ENCODE measurements at places on chromosomes 2 and 18.

GRCh38 chr2:20931346-20931745 lies 108.4 kb upstream of the LDAH start:
- no peaks in the 10 kb centered on the region for H3K27me3 ChIP-seq
- H3K4me3 ChIP-seq, result no peak overlapping the region
- no peak overlapping the region for H3K27ac ChIP-seq
- no peaks in the 10 kb centered on the region for H3K36me3 ChIP-seq
- no peak for DNase-seq

DNA sequence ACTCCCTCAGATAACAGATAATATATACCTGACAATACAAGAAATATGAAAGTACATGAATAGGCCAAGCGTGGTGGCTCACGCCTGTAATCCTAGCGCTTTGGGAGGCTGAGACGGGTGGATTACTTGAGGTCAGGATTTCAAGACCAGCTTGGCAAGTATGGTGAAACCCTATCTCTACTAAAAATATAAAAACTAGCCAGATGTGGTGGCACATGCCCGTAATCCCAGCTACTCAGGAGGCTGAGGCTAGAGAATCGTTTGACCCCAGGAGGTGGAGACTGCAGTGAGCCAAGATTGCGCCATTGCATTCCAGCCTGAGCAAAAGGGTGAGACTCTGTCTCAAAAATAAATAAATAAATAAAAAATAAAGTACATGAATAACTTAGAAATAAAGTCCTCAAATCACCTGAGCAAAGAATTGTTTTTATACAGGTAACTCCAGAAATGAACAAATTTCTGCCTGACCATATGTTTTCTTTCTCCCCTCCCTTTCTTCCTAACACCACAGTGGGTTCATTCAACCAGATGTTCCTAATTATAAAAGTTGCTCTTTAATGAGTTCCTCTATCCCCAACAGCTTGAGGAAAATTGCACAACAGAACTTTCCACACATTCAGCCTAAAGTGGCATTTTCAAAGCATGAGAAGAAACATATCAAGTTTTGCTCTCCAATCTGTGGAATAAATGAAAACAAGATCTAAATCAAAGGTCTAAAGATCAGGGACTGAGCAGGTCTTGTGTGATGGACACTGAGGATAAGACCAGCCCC lies 33.6 kb upstream of the AP1S3 start:
- H3K27me3 ChIP-seq, result no peaks in the 10 kb centered on the region
- no peak overlapping the region for H3K27ac ChIP-seq
- no peaks in the 10 kb centered on the region for H3K36me3 ChIP-seq

DNA sequence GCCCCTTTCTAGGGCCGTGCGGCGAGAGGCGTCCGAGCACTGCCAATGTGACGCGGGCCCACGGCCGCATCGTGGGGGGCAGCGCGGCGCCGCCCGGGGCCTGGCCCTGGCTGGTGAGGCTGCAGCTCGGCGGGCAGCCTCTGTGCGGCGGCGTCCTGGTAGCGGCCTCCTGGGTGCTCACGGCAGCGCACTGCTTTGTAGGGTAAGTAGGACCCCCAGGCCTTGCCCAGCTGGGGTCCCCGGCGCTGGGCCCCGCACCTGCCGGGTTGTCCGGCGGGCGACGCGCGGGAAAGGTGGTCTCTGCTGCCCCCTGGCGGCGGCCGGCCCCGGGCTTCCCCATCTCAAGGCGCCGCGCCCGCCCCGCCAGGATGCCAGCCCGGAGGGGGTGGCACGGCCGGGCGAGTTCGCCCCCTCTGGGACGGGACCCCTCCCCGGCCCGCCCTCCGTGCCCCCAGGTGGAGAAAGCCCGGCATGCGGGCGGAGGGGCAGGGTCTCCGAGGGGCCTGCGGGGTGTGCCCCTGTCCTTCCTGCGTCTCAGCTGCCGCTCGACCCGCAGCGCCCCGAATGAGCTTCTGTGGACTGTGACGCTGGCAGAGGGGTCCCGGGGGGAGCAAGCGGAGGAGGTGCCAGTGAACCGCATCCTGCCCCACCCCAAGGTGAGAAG lies 1.9 kb downstream of the PRSS56 start:
- peak overlapping the region; percentile 20 for H3K4me3 ChIP-seq
- H3K36me3 ChIP-seq, result no peaks in the 10 kb centered on the region
- peak; percentile 64 for DNase-seq
- H3K27ac ChIP-seq, result no peak overlapping the region
- H3K27me3 ChIP-seq, result peaks cover 9% of the 10 kb centered on the region

GRCh38 chr2:96952016-96952750 lies 34.2 kb downstream of the FAM178B start:
- peaks cover 13% of the 10 kb centered on the region for H3K4me1 ChIP-seq
- no peak overlapping the region for H3K4me3 ChIP-seq
- H3K27me3 ChIP-seq, result no peaks in the 10 kb centered on the region
- DNase-seq, result no peak

DNA sequence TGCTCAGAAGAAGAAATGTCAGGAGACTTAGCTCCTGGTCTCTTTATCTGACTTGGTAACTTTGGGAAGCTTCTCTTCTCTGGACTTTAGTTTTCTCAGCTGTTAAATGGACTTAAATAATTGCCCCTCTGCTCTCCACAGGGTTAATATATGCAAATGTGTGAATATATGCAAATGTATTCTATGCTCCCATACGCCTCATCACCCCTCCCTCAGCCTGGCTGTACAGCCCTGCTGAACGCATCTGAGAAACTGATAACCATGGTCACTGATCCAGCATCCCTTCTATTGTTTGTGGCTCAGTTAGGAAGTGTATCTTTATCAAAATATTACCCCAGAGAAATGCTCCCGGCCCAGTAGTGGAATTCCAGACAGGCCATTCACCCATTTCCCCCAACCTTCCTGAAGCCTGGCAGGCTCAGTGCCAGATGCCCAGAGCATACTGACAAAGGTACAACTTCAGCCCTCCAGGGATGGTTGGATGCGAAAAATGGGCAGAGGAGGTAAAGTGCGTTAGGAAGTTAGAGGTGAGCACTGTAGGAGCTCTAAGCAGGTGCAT lies 103.4 kb downstream of the DYSF start:
- no peak overlapping the region for H3K27ac ChIP-seq
- H3K4me3 ChIP-seq, result no peak overlapping the region
- H3K27me3 ChIP-seq, result no peaks in the 10 kb centered on the region
- no peaks in the 10 kb centered on the region for H3K36me3 ChIP-seq

DNA sequence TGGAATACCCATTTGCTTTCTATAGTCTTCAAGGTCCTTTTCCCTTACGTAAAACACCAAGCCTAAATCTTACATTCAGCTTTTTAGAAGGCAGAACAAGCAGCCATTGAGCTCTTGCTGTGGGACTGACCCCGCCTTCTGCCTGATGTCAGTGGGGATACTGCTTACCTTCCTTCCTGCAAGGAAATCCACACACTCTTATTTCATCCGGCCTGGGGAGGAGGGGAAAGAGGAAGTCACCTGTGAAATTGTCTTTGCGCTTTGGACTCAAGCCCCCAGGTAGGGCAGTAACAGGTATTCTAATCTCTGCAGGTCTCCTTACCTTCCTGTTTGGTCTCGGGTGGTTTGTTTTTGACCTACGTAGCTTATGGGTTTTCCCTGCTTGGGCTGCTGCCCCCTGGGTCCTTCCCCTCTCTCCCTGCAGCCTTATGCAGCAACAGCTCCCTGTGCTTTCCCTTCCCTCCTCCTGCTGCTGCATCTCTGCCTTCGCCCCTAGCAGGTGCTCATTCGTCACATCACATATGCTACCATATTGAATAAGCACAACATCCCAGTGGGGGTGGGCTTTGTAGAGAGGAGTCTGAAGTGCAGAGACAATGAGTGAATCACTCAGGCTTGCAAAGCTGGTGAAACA lies 402.5 kb upstream of the TRIB2 start:
- H3K27ac ChIP-seq, result no peak overlapping the region
- H3K27me3 ChIP-seq, result no peaks in the 10 kb centered on the region
- no peak for DNase-seq
- H3K36me3 ChIP-seq, result no peaks in the 10 kb centered on the region
- no peak overlapping the region for H3K4me3 ChIP-seq

DNA sequence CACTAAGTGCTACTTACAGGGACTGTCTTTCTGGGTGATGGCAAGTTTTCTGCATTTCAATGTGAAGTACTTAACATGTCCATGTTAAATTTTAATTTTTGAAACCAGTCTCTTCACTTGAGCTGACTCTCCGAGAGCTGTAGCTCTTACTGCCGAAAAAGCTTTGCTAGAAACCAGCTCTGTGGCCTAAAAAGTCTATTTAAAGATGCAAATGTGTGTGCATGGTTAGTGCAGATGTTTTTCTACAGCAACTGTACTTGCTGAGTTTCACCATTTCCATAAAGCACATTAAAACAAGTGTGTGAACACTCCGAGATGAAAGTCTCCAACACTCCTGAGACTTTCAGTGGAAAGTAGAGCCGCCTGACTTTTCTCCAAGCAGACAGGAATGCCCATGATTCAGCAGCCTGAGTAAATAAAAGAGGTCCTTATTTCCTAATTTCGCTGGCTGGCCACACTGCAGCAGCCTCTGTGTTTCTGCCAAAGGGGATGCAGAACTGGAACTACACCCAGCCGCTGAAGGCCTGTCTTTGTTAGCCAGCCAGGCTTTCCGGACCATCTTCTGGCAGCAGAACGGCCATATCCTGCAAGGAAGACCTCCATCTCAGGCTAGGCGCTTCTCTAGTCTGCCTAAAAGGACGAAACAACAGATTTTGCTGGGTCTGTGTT lies 121.2 kb downstream of the ZNF521 start:
- H3K36me3 ChIP-seq, result no peaks in the 10 kb centered on the region
- no peaks in the 10 kb centered on the region for H3K4me1 ChIP-seq
- no peak overlapping the region for H3K4me3 ChIP-seq
- H3K27me3 ChIP-seq, result no peaks in the 10 kb centered on the region
- no peak overlapping the region for H3K27ac ChIP-seq

DNA sequence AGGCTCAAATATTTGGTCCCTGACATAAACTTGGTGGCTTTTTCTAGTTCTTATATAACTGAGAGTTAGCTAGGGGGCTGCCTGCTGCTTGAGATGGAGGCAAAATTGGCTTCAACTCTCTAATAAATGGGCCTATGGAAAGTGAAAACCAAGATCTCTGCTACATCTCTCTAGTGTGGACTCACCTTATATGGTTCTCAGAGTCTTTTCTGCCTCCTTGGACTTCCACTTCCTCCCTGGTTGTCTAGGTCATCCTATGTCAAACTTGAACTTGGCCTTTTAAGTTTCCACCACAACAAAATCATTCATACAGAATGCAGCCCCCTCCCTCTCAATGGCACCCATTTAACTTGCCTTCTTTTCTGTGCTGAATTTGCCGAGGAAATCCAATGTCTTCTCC lies 23.9 kb upstream of the ARHGAP25 start:
- DNase-seq, result no peak
- H3K4me3 ChIP-seq, result no peak overlapping the region
- peaks cover 12% of the 10 kb centered on the region for H3K4me1 ChIP-seq
- no peaks in the 10 kb centered on the region for H3K36me3 ChIP-seq
- no peaks in the 10 kb centered on the region for H3K27me3 ChIP-seq
- H3K27ac ChIP-seq, result no peak overlapping the region

All from naive thymus-derived CD4-positive, alpha-beta T cell (primary cell).